ENCODE measurements at places on chromosomes 1 and 21. TPM values are rescaled to one million over a fixed set of nuclear protein-coding genes. Genes with fewer than 3 reads are reported as not detected.

Gene ADGRB2
- total RNA-seq, result 1.8 TPM

Gene SEC16B
- 0.42 TPM for total RNA-seq

Gene CYP4A11
- total RNA-seq, result not detected

Gene RAD54L
- not detected for total RNA-seq

DNA sequence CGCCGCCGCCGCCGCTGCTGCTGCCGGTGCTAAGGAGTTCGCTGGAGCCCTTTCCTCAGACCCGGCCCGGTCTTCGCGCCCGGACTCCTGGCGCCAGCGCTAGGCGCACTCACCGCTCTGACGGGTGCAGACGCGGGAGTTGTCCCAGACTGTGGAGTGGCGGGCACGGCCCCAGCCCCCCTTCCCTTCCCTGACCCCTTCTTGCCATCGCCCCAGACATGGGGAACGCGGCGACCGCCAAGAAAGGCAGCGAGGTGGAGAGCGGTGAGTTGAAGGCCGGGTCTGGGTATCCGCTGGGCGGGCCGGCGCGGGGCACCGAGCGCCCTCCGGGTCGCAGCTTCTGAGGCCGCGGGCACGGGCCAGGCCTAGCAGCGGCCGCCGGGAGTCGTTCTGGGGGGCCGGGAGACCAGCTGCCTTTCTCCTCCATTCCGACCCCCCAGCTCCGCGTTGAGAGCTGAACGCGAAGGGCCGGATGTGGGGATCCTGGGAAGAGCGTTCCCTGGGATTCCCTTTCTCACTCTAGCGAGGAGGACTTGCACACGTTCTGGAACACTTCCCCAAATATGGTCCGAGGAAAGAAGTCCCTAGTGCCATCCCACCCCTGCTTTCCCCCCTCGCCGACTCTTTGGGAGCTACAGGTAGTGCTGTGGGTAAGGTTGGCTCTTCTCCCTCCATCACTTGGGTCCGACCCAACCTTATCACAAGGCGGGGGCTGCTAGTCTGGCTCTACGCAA is 65.8 kb upstream of the PRKACB start:
- DNase-seq, result no peak
- peak overlapping the region; percentile 91 for H3K27ac ChIP-seq
- H3K4me1 ChIP-seq, result peaks cover 12% of the 10 kb centered on the region
- peak overlapping the region; percentile 88 for H3K4me3 ChIP-seq
- no peaks in the 10 kb centered on the region for H3K36me3 ChIP-seq
- no peaks in the 10 kb centered on the region for H3K27me3 ChIP-seq

DNA sequence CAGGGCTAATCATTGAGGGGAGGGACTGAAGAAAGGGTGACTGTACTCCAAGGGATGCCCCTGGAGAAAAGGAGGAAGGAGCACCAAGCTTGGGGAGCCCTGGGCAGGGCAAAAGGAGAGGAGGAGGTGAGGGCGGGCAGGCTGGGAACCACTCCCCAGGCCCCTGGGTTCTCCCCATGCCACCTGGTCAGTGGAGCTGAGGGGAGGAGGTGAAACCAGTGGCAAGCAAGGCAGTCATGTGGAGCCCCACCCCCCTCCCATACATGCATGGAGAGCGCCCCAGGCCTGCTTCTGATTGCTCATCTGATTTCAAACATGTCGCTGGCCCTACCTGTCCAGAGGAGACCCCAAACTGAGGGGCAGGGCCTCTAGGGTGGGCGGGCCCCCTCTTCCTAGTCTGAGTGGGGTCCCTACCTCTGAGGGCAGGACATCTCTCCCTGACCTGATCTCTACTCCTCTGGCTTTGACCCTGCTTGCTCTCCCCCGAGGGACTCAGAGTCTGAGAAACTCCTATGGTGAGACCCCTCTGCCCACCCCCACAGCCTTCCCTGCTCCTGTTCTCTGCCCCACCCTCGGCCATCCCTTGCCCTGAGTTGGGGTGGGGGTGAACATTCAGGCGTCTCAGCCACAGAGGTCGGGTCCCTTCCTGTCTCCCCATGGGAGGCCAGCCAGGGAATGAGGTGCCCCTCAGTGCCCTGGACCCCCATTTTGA is 18.6 kb downstream of the INSRR start:
- no peak overlapping the region for H3K4me3 ChIP-seq
- no peak overlapping the region for H3K27ac ChIP-seq
- H3K27me3 ChIP-seq, result peaks cover 32% of the 10 kb centered on the region
- H3K4me1 ChIP-seq, result no peaks in the 10 kb centered on the region

GRCh38 chr1:16176653-16177052 is 20.8 kb upstream of the EPHA2 start:
- peaks cover 9% of the 10 kb centered on the region for H3K4me1 ChIP-seq
- DNase-seq, result no peak
- H3K4me3 ChIP-seq, result no peak overlapping the region
- no peaks in the 10 kb centered on the region for H3K36me3 ChIP-seq
- H3K27me3 ChIP-seq, result peaks cover 8% of the 10 kb centered on the region

DNA sequence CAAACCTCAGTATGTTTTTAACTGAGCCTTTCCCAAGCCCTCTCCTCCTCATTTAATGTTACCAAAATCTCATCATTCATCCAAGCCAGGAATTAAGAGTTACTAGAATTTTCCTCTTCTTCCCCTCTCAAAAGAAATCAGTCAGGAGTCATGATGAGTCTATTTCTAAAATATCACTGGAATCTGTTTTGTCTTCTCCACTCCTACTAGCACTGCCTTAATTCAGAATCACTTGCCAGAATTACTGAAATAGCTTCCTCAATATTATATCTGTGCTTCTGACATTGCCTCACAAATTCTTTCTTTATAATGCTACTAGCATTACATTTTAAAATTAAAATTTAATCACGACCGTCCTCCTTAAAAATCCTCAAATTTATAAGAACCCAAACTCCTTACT is 106.1 kb downstream of the PTGER3 start:
- no peak overlapping the region for H3K4me3 ChIP-seq
- H3K36me3 ChIP-seq, result no peaks in the 10 kb centered on the region
- H3K27me3 ChIP-seq, result no peaks in the 10 kb centered on the region
- no peak overlapping the region for H3K27ac ChIP-seq
- no peak for DNase-seq

GRCh38 chr21:28791595-28792282 is 200.9 kb downstream of the LTN1 start:
- H3K27me3 ChIP-seq, result no peaks in the 10 kb centered on the region
- no peak overlapping the region for H3K4me3 ChIP-seq
